ENCODE measurements at places on chromosomes 2 and 18.

DNA sequence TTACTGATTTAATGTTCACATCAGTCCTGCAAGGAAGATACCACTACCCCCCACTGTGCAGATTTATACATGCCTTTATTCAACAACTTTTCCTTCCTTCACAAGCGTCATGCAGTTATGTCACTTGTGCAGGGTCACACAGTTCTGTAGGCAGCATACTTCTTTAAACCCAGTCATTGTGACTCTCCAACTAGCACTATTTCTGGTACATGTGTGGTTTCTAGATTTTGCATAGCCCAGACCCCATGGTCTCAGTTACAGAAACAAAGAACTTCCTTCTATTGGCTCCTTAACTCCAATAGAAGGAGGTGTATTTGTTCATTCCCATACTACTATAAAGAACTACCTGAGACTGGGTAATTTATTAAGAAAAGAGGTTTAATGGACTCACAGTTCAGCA is 333.1 kb downstream of the ZNF516 start:
- no peak for DNase-seq

- DNase-seq = no peak
Observed at GRCh38 chr2:157055660-157056199, 201.8 kb upstream of the GALNT5 start.

DNA sequence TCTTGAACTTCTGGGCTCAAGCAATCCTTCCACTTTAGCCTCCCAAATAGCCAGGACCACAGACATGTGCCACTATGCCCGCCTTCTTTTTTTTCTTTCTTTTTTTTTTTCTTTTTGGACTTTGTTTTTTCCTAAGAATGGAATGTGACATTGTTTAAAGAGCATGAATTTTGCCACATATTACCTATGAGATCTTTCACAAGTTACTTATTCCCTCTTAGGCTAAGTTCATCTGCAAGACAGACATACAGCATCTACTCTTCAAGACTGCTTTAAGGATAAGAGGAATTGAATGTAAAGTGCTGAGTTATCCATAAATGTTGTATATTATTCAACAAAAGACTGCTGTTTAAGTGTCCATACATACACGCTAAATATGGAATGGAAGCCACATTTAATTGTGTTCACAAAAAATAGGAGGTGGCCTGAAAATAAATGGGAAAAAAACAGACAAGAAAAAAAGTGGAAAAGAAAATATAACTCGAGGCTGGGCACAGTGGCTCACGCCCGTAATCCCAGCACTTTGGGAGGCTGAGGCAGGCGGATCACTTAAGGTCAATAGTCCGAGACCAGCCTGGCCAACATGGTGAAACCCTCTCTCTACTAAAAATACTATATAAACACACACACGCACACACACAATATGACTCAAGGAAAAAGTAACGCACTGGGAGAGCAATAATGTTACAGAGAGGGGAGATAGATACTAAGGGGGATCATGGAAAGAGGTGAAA is 3.2 kb upstream of the PPM1G start:
- DNase-seq = no peak

- DNase-seq = no peak
Observed at GRCh38 chr2:20643826-20644225, 7.1 kb downstream of the HS1BP3 start.

- no peak for DNase-seq
Observed at GRCh38 chr2:43319541-43319940, 93.1 kb upstream of the ZFP36L2 start.

DNA sequence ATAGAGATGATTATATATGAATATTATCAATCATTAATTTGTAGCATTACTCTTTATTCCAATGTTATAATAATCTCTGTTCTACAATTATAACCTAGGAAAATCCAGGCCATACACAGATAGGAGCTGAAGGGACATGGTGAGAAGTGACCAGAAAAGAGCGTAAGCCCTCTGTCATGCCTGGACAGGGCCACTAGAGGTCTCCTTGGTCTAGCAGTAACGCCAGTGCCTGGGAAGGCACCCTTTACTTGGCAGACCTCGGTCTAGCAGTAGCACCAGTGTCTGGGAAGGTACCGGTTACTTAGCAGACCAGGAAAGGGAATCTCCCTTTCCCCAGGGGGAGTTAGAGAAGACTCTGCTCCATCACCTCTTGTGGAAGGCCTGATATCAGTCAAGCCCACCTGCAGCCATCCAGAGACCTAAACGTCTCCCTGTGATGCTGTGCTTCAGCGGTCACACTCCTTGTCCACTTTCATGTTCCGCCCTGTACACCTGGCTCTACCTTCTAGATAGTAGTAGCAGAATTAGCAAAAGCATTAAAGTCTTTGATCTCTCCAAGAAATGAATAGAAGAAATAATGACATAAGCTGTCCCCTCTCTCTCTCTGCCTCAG is 447.5 kb upstream of the FSIP2 start:
- no peak for DNase-seq

- no peak for DNase-seq
Observed at GRCh38 chr18:79556829-79557585, 122.6 kb upstream of the CTDP1 start.

GRCh38 chr18:79942786-79943607 is 8.5 kb downstream of the SLC66A2 start:
- DNase-seq = no peak

GRCh38 chr2:176997074-176997791 is 215.4 kb upstream of the HNRNPA3 start:
- no peak for DNase-seq

DNA sequence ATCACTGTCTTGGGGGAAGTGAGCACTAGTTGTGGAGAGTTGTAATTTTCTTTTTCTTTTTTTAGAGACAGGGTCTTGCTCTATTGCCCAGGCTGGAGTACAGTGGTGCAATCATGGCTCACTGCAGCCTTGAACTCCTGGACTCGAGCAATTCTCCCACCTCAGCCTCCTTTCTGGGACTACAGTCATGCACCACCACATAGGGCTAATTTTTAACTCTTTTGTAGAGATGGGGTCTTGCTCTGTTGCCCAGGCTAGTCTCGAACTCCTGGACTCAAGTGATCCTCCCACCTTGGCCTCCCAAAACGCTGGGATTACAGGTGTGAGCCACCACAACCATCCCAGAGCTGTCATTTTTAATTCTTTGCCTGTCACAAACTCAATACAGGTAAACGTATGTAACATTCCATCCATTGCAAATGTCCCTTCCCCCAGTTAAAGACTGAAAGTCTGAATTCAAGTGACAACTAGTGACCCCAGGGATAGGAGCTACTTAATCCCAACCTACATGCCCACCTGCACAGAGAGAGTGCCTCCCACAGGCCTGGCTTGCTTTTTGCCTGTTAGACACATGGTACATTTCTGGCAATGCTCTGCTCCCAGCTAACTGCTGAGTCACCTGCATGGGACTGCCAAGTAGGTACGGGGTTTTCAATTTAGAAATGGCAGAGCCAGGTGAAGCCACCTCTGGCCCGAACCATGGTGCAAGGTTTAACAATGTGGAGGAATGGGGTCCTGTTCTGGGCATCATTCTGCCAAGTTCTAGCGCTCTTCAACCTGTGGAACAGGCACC is 60.6 kb downstream of the CYB5A start:
- DNase-seq = no peak

GRCh38 chr18:28711096-28711495 is 534.2 kb upstream of the CDH2 start:
- no peak for DNase-seq

DNA sequence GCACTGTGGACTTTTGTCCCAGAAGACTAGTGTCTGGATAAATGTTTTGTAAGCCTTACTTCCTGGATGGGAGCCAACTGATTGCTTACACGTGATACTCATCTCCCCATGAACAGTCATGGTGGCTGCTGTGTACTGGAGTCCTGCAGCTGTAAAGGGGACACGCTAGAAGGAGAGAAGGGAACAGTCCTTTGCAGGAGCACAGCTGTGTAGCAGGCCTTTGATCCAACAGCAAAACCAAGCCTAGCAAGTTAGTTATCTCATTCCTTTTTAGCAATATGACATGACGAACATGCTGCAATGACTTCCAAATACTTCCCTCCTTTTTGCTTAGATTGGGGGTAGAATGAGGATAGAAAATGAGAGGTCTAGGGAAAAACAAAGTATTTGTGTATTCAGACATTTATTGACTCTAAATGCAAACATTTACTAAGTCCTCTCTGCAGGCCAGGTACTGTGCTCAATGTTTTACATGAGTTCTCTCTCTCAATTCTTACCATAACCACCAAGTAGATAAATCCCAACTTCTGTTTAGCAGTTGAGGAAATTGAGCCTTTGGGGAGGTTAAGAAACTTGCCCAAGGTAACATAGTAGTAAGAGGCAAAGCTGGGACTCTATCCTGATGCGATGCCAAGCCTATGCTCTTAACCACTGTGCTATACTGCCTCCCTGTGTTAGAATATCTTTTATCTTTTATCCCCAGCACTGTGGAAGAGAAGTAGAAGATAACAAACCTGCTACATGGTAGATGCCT is 55.4 kb upstream of the CD28 start:
- DNase-seq = peak; percentile 22

- DNase-seq = no peak
Observed at GRCh38 chr18:13826209-13826608, 2.3 kb downstream of the MC5R start.

- no peak for DNase-seq
Observed at GRCh38 chr2:47187069-47187468, 32.0 kb upstream of the STPG4 start.

- DNase-seq = no peak
Observed at GRCh38 chr2:113799375-113799774, 42.9 kb upstream of the SLC35F5 start.

- no peak for DNase-seq
Observed at GRCh38 chr2:24809316-24810007, 16.2 kb downstream of the CENPO start.

- no peak for DNase-seq
Observed at GRCh38 chr2:46821600-46821999, 94.0 kb downstream of the MCFD2 start.

DNA sequence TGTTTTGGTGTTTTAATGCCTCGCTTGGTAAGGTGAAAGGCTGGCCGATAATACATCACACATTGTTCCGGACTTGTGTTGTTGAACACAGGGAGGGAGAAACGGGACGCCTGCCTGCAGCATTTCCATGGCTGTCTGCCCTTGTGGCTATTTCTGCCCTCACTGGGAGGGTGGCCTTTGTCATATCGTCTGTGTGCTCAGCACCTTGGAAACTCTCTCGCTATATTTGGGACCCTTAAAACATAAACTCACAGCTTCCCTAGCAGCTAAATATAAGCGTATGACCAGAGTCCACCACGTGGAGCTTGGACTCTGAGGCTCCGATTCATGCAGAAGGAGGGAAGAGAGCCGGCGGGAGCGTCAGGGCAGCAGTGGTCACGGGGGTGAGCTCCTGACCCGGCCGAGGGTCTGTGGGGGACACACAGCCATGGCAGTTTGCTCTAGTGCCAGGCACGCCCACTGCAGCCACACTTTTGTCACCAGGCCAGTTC is 111.7 kb downstream of the SH3BP4 start:
- no peak for DNase-seq

DNA sequence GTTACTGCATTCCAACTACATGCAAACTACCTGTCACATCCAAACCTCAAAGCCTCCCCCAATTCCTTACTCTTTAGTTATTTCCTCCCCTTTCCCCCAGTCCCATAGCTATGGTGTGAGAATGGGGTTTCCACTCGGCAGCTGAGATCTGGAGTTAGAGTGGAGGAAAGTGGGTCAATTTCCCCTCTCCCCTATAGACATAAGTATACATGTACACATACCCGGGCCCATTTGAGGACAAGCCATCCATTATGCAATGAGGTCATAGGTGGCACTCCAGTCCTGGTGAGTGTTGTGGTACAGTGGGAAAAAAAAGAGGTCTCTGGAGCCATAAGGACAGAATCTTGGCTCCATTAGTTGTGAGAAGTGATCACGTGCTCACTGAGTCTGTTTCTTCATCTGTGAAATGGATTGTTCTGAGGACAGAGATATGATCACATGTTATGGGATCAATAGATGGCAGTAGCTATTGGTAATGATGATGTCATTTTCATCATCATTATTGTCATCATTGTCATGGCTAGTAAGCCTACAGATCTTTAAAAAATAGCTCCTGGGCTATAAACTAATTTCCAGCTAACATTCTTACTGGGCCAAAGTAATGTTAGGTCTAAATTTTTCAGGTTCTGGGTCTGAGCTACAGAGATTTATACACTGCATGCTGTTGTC is 119.0 kb downstream of the BCL2L11 start:
- DNase-seq = no peak

DNA sequence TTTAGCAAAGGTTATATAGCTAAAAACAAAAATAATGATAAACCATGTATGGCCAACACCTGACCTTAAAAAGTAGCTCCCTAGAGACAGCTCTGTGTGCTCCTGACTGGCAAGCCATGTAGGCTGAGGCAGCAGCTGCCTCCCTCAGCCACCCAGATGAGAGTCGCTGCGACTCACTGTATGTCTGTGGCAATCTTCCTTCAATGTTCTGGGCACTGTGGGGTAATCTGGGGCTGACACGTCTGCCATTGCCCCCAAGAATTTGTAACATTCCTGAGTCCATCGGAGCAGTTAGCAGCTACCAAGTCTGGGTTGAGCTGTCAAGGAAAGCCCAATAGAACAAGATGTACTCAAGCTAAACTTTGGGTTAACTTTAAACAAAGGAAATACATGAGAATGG is 106.4 kb upstream of the DAPL1 start:
- DNase-seq = no peak

DNA sequence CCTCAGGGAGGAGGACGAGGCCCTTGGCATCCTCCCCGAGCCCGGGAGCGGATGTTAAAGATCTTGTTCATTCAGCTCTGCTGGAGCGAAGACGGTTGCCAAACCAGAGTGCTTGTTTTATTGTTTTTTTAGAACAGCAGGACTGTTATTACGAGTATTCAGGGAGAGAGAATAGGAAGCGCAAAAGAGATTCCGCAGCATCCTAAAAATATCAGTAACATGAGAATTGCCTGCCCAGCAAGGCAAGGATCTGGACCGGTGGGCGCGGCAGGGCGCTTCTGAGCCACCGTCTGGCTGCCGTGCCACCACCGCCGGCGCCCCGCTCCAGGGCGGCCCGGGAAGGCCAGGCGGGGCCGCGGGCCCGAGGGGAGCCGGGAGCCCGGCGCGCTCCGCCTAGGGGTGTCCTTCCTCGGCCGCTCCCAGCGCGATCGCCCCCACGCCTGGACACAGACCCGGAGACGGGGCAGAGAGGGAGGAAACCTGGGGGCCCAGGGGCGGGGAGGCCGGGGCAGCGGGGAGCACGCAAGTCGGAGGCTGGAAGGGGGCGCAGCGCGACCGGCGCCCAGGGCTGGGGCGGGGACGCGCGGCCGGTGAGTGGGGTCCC is 843 bp downstream of the CYS1 start:
- no peak for DNase-seq

- no peak for DNase-seq
Observed at GRCh38 chr2:219619235-219619634, 8.2 kb upstream of the SLC4A3 start.

- no peak for DNase-seq
Observed at GRCh38 chr18:77320971-77321559, 71.4 kb downstream of the GALR1 start.

GRCh38 chr2:28632791-28633190 is 118.8 kb upstream of the PPP1CB start:
- DNase-seq = no peak

GRCh38 chr2:231900486-231900942 is 25.7 kb downstream of the NPPC start:
- DNase-seq = peak; percentile 28
